Activated CD4-positive, CD25-positive, alpha-beta regulatory T cell treated with anti-CD3 and anti-CD28 coated beads, Interleukin-2, amount 50 U/mL, for 24 hours (primary cell): ENCODE measurements at places on chromosomes 5 and 9.

DNA sequence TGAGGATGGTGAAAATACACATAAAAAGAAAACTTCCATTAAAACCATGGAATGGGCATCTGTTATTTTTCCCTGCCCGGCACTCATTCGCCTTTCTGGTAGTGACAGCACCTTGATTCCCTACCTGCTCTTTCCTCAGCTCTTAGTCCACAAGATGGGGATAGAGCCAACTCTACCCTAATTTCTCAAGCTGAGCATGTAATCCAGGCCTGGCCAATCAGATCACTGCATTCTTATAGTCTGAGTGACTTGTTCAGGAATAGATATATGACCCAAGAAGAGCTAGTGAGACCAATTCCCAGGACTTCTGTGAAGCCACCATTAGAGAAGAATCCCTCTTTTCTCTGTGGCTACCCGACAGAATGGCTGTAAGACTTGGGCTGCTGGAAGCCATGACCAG is 58.1 kb downstream of the TSSK1B start:
- ATAC-seq: no peak

GRCh38 chr9:22813529-22813928 is 366.9 kb downstream of the DMRTA1 start:
- no peak for ATAC-seq

GRCh38 chr9:83196946-83197345 is 134.0 kb upstream of the RASEF start:
- no peak for ATAC-seq

- ATAC-seq: peak; percentile 44
Observed at GRCh38 chr5:855771-856530, 5.2 kb upstream of the ZDHHC11 start.

DNA sequence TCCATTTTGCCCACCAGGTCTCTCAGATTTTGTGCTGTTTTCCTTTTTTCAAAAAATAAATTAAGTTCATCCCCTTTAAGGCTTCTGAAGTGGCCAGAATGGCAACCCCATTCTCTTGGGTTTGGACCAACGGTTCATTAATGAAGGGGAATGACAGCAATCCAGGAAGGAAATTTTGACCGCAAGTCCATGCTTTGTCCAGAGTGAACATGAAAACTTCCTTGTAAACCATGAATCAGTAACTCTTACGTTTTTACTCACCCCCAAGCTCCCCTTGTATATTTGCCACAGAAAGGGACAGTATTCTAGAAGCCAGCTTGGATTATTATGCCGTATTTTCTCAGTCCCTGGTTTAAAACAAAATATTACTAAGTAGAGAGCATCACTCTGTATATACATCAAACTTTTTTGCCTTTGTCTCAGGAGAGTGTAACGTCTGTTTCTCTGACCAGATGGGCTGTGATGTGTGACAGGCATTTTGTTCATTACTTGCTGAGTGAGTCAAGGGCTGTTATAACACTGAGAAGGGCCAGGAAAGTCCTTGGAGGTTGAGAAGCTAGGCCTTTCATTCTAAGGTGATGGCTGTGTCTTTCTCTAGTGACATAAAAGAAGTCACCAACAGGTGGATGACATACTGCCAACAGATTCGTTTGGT is 148.2 kb downstream of the SMARCA2 start:
- no peak for ATAC-seq

- ATAC-seq: no peak
Observed at GRCh38 chr5:18357486-18357885, 723.2 kb downstream of the TAF11L14 start.

DNA sequence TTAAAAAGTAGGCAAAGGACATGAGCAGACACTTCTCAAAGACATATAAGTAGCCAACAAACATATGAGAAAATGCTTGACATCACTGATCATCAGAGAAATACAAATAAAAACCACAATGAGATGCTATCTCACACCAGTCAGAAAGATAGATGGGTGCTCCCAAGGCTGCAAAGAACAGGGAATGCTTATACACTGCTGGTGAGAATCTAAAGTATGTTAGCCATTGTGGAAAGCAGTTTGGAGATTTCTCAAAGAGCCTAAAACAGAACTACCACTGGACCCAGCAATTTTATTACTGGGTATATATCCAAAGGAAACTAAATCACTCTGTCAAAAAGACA is 154.2 kb downstream of the NDUFS4 start:
- no peak for ATAC-seq

GRCh38 chr9:117796681-117797080 is 92.5 kb downstream of the TLR4 start:
- no peak for ATAC-seq

DNA sequence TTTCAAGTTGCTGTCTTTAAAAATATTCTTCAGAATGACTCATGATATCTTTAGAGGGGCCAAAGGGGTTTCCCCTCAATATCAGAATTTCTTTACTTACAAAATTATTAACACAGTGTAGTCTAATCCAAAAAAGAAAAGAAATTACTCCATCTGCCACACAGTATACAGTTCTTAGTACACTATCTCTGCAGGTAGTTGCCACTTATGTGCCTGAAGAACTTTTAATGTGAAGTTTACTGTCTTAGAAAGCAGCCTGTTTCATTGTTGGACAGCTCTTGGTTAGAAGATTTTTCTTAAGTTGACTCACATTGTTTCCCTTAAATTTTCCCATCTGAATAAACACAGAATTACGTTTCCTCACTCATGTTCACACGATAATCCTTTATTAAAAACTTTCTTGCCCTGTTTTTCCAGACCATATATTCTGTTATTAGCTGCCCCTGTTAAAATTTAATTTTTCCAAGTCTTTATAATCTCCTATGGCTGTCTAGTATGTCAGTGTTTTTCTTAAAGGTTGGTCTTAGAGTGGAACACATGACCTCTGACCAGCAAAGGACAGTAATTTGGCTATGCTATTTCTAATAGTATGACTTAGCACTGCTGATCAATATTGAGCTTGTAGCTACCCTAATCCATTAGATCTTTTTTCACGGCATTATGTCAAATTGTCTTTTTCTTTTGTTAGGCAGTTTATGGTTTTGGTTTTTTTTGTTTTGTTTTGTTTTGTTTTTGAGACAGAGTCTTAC is 21.8 kb upstream of the FKTN start:
- peak; percentile 48 for ATAC-seq

GRCh38 chr9:93122721-93123221 is 11.3 kb downstream of the NINJ1 start:
- ATAC-seq: no peak

- no peak for ATAC-seq
Observed at GRCh38 chr5:81754621-81755020, 3.7 kb upstream of the SSBP2 start.

- no peak for ATAC-seq
Observed at GRCh38 chr5:156825688-156826087, 24.4 kb upstream of the PPP1R2B start.

DNA sequence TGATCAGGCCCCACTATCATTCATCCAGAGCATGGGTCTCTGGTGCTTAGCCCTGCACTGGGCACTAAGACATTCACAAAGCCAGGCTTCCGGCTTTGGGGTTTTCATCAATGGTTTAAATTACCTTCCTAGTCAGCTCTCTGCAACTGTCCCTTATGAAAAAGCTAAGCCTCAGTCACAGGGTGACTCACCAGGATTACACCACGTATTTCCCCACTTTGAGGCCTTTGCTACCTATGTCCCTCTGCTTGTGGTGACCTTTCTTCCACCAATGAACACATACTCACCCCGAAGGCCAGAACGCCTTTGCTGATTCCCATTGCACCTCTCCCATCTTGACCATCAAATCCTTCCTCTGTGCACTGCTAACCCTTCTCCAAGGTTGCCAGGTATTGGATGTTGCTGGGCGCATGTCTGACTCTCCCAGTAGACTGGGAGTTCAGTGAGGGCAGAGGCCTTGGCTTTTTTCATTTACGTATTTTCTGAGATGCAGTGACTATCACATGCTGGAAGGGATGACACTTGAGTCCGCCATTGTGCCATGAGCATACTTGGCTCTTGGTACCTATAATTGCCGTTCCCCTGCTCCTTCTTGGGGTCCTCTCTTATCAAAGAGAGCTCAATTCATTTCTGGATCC is 58.7 kb upstream of the TNFSF8 start:
- peak; percentile 61 for ATAC-seq

GRCh38 chr9:135802876-135803419 is 101.0 kb downstream of the KCNT1 start:
- ATAC-seq: no peak
